ENCODE measurements at places on chromosomes 13 and 19.

GRCh38 chr13:112356190-112356589, 20.0 kb upstream of the SPACA7 start:
- DNase-seq = no peak

- DNase-seq = no peak
These were observed 201.5 kb downstream of the TM9SF2 start for GRCh38 chr13:99702687-99703319.

GRCh38 chr13:51083706-51084105, 27.4 kb downstream of the C13orf42 start:
- DNase-seq = no peak

DNA sequence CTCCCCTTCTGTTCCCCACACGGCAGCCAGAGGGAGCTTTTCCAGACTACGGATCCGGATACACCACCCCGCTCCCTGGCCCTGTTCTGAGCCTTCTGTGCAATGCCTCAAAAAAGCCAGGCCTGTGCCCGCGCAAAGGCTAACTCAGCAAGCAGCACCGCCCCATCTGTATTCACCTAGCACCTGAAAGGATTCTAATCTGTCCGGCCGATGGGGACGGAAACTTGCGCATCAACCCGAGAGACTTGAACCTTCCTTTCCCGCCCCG, 589 bp downstream of the ZBTB45 start:
- DNase-seq = peak; percentile 50

DNA sequence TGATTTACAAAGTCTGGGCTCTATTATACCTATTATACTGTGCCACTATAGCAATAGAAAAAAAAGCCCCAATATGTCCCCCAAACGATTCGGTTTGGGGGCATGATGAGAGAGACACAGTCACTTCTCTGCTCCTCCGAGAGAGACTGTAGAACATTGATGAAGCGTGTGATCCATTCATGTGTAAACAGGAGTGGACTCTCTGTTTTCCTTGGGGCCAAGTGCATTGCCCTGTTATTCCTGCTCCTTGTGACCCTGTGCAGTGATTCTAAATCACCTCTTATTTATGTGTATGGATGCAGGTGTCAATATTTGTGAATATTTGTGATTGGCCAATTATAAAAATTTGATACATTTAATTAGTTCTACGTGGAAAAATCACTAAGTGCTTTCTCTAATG, 17.0 kb downstream of the F10 start:
- no peak for DNase-seq

GRCh38 chr13:20305587-20305986, 73.5 kb upstream of the GJB6 start:
- DNase-seq = no peak

- DNase-seq = no peak
These were observed 311.3 kb downstream of the KLF5 start for GRCh38 chr13:73370066-73370465.

DNA sequence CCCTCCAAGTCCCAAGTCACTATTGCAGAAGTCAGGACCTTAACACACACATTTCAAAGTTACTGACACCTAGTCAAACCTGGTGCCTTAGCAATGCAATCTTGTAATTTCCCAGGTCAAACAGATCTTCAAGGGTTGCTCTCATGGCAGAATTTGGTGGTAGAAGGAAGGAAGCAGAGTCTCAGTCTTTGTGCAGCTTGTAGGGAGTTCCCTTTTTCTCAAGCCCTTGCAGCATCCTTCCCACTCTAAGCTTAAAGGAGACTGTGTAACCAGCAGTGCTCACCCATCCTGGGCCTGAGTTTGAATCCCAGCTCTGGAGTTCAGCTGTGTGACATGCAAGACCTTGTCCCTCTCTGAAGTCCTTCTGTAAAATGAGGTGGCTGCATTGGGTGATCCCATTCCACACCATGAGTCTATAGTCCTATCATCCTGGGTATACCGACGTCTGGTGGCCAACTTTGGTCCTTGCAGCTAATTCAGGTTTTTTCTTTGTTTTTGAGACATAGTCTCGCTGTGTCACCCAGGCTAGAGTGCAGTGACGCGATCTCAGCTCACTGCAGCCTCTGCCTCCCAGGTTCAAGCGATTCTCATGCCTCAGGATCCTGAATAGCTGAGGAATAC, 9.8 kb downstream of the SIGLEC10 start:
- no peak for DNase-seq

- no peak for DNase-seq
These were observed 68.9 kb downstream of the FGF9 start for GRCh38 chr13:21739771-21740170.

DNA sequence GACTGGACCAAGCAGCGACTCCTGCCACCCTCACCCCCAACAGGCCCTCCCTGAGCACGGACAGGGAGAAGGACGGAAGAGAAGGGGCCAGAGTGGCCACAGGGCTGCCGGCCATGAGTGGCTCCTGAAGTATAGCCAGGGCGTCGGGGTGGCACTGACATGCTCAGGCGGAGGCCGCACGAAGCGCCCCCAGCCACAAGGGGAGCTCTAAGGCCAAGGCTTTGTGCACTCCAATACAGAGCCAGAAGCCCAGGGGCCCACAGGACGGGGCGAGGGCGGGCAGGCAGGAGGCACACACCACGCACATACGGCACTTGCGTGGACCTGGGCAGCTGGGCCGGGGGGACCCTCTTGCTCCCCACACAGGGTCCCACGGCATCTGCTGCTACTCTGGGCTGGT, 52.0 kb downstream of the KLF2 start:
- no peak for DNase-seq

DNA sequence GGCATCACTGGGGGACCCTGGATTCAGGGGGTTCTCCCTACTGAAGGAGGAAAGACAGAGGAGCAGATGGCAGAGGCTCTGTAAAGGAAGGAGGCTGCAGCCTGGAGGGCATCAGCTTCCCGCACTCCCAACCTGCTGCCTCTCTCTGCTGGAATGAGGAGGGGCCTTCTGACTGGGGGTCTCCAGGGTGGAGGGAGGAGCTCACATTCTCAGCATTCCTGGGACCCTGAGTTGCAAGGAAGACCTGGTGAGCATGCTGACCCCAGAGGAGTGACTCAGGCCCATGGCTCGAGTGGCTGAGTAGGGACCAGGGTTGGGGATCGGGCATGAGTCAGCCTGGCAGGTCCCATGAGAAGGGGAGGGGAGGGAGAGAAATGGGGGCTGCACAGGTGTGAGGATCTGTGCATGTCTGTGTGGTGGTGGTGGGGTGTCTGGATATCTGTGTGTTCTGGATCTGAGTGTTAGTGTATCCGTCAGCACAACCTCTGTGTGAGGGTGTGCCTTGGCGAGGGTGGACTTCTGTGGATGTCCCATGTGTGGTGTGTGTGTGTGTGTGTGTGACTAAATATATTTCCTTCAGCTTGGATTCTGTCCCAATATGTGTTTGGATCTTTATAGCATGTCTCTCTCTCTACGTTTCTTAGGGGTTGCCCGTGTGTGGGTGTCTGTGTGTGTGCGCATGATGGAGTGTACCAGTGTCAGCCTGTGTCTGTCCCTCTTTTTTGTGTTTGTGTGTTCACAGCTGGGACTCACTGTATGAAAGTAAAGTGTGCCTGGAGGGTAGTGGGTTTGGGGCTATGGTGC, 4.6 kb downstream of the AXL start:
- DNase-seq = peak; percentile 47

DNA sequence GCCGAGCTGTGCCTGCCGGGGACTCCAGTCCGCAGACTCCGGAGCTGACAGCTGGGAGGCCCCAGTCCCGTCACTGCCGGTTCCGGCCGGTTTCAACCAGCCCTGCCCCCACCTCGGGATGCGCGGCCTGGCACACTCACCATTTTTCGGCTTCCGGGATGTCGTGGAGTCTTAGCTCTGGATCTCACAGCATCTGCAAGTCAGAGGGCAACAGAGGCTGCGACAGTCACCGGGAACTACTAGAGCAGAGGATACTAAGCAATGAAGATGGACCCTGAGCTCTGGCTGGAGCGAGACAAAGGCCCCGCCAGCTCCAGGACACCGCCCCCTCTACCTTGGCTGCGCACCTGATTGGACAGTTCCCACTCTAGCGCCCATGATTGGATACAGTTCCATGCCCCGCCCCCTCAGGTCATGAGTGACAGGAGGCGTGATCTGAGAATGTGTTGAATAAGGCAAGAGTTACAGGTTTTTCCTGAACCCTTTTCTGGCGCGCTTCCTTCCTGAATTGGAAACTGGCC, at the start of gene ZNF682:
TSS of gene ZNF682 (minus strand) at position 303 of the 521 bp plus-strand sequence. CDS start at position 143, 160 bp downstream.
- peak; percentile 89 for DNase-seq

DNA sequence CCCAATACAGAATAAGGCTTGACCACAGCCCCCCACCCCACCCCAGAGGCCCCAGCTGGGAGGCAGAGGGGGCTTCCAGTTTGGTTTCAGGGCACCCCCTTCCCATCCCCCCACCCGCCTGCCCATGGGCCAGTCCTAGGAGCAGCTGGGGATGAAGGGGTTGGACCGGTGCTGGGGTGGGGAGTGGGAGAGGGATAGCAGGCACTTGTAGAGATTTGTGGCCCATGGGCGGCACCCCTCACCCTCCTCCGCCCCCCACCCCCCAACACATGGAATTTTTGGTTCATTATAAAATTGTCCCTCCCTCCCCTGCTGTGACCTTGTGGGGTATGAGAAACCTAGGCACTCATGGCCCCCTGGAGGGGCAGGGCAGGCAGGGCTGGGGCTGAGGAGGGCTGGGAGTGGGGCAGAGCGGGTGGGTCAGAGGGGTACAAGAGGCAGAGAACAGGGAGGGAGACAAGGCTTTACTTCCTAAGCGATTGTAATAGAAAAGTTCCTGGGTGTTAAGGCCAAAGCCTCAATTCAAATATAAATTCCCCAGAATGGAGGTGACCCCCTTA, 5.3 kb upstream of the GSK3A start:
- no peak for DNase-seq

DNA sequence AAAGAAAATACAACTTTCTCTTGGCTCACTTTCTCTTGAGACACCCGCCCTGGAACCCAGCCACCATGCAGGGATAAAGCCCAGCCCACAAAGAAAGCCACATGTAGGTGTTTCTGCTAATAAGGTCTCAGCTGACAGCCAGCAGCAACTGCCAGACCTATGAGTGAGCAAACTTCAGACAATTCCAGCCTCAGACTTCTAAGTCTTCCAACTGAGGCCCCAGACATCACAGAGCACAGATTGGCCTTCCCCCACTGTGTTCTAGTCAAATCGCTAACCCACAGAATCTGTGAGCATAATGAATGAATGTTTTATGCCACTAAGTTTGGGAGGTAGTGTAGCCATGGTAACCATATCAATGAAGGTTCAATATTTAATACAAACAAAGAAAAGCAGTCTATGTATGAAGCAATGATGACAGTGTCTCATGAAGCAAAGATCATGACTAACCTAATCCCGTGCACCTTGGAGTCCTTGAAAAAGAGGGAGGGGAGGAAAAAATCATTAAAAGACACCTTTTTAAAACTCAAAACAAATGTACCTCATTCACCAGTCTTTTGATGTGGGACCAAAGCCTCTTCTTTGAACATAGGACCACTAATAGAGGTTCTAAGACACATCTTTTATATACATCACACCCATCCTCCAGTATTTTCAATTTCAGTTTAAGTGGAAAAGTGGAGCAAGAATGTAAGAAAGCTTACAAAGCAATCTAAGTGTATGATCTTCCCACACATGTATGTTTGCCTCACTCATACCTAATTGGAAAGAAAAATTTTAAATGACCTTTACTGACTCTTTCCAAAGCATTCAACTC, 6.2 kb downstream of the MRPS31 start:
- DNase-seq = no peak

Data from fibroblast of the conjunctiva (primary cell).